Renal cortex interstitium (tissue), 15 donors: ENCODE measurements at places on chromosomes 5 and 9. TPM values are rescaled to one million over a fixed set of nuclear protein-coding genes. Genes with fewer than 3 reads are reported as not detected.

RMRP gene
- polyA plus RNA-seq: not detected

ADAMTS6 gene
- polyA plus RNA-seq: 3.5 TPM

ZNG1E gene
- 71.1 TPM for polyA plus RNA-seq

CBY3 gene
- 0.55 TPM for polyA plus RNA-seq

SLC27A4 gene
- polyA plus RNA-seq: 15.3 TPM

ACTBL2 gene
- polyA plus RNA-seq: not detected

OLFML2A gene
- polyA plus RNA-seq: 20.6 TPM

MEIKIN gene
- polyA plus RNA-seq: not detected

IGFBPL1 gene
- 1.4 TPM for polyA plus RNA-seq

BTNL3 gene
- polyA plus RNA-seq: 0.20 TPM

CYSTM1 gene
- 51.3 TPM for polyA plus RNA-seq

UNC5A gene
- polyA plus RNA-seq: 0.09 TPM

TRPM6 gene
- 0.70 TPM for polyA plus RNA-seq

LRRC19 gene
- polyA plus RNA-seq: 17.0 TPM

NUTM2F gene
- not detected for polyA plus RNA-seq

GM2A gene
- polyA plus RNA-seq: 28.2 TPM

C5orf58 gene
- polyA plus RNA-seq: 0.30 TPM

IL13 gene
- not detected for polyA plus RNA-seq

BARHL1 gene
- not detected for polyA plus RNA-seq

UBTD2 gene
- 74.5 TPM for polyA plus RNA-seq

PROB1 gene
- polyA plus RNA-seq: 3.4 TPM
